ENCODE measurements at places on chromosomes 1 and 21.

DNA sequence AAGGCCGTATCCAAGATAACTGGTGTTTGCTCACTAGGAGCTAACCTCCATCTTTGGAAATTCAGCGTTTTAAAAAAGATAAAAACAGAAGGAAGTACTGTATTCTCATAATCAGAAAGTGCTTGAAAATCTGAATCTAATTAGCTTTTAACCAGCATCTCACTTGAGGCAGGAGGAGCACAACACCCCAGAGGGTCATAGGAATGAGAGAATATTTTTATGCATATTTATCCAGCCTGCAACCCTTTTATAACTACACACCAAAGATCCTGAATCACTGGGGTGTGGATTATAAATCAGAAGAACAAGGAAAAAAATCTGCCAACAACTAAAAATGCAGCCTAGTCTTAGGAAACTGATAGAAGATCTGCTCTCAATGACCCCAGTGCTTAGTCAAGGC, 68.0 kb upstream of the PTCH2 start:
- no peak for DNase-seq

GRCh38 chr1:81543764-81544163, 257.0 kb upstream of the ADGRL2 start:
- DNase-seq, result no peak

- no peak for DNase-seq
These were observed 216.4 kb downstream of the VAV3 start for GRCh38 chr1:107748531-107748930.

- no peak for DNase-seq
These were observed 92.7 kb downstream of the LEPR start for GRCh38 chr1:65512967-65513780.

DNA sequence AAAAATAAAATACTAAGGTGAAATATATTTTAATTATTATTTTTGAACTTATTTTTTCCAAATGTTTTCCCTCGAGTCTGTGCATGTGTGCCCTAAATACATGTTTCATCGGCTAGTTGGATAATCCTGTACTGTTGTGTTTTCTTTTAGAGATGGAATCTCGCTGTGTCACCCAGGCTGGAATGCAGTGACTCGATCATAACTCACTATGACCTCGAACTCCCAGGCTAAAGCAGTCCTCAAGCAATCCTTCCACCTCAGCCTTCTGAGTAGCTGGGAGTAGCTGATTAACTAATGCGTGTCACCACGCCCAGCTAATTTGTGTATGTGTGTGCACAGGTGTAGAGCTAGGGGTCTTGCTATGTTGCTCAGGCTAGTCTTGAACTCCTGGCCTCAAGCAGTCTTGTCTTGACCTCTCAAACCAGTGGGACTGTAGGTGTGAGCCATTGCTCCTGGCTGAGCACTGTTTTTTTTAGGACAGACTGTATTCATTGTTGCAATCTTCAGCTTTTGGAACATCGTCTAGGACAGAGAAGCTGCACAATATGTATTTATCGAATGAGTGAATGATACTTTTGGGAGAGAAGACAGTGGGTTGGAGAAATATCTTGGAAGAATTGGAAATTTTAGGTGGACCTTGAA, 4.8 kb upstream of the TMCO1 start:
- no peak for DNase-seq

GRCh38 chr1:116105996-116106395, 5.2 kb upstream of the MAB21L3 start:
- no peak for DNase-seq

DNA sequence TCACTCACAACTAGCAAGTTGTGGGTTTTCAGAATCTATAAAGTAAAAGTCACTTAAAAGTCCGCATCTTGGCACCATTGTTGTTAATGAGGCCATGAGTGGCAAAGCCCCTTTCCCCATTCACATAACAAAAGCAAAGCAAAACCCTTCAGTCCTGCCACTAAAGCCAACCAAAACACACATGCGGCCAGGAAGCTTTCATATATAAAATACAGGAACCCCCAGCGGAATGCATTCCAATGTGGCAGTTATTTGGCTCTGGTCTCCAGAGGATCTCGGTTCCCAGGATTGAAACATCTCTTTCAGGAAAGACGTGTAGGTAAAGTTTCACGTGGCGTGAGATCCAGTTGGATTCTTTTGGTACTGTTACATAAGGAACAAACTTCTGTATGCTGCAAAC, 2.5 kb upstream of the LBR start:
- DNase-seq, result no peak

Measured in 8988T (cell line).